ENCODE measurements at places on chromosomes 4 and X.

DNA sequence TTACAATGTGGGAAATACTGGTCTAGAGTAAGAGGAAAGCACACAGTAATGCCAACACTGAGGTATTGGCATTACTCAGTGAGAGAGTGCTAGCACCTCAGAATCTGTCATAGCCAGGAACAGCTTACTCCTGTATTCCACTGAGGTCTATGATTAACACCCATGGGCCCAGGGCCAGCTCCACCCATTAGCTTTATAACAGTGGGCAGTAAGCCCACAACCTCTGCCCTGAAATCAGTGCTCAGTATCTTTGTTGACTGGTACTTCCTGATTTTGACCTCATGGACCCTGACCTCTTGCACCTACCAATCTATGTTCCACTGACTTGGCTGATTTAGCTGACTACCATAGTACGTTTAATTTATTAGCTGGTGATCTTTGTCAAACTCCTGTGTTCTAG lies 56.1 kb downstream of the LANCL3 start:
- DNase-seq: no peak

DNA sequence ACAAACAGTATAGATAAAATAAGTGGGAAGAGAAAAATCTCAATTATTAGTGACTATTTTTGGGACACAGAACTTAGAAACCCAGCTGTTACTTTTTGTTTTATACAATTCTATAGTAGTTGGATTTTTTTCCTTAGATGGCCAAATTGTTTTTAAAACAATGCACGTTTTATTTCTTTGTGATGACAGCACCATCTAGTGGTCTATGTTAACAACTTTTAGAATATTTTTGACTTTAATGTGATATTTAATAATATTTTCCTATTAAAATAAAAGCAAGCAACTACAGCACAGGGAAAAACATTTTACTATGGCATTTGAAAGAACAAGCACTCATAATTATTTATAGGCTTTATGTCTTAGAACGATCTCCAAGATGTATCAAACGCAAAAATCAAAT lies 5.6 kb upstream of the SMIM31 start:
- no peak for DNase-seq

DNA sequence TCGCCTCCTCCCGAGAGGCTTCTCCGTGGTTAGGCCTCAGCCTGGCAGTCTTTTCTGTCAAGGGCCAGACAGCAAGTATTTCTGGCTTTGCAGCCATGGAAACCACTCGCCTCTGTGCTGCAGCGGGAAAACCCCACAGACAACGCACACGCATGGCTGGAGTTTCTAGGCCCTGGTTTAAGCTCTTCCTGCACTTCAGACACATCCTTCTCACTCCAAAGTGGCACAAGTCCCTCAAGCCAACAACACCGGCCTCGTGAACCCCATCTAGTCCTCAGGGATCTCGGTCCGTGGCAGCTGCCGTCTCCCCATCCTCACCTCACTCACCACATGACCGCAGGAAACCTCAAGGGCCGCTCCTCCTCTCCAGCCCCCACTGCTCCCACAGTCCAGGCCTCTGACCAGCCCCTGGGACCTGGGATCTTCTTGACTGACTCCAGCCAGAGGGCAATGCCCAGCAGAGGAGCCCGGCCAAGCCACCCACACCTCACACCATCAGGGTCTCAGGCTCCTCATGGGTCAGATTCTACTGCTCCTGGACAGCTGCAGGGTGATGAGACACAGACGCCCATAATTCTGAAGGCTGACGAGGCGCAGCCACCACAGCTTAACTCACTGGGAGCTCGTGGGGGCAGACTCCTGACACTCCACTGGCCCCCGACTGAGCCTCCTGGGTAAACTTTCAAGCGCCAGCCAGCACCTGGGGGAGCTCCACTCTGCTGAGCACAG lies 21.7 kb downstream of the LETM1 start:
- DNase-seq: no peak

- no peak for DNase-seq
These were observed 47.2 kb downstream of the PNMA5 start for GRCh38 chrX:152946681-152947080.

DNA sequence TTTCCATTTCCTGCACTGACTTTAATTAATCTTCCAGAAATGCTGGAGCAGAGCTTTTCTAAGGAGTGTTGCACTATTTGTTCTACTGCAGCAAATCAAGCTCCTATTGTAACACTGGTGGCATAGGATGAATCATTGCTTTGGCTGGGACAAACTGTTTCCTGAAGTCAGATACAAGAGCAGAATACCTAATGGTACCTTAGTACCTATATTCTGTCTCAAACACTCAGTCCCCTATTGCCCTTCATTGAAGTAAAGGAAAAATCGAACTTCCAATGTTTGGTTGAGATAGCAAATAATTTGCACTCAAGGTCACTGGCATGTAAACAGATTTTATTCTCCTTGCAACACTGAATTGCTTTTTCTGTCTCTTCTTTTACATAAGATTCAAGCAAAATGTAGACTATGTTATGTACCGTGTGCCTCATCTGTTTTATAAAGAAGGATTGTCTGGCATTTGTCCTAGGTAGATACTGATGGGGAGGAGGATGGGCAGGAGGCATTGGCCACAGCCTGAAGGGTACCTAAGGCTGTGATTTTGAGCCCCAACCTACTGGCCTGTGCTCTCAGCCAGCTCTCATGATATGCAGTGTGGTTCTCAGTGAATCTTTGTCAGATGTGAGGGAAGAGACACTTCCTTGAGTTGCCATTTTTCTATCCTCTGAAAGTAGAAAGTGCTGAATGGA lies 141.6 kb downstream of the AASDH start:
- DNase-seq: no peak

DNA sequence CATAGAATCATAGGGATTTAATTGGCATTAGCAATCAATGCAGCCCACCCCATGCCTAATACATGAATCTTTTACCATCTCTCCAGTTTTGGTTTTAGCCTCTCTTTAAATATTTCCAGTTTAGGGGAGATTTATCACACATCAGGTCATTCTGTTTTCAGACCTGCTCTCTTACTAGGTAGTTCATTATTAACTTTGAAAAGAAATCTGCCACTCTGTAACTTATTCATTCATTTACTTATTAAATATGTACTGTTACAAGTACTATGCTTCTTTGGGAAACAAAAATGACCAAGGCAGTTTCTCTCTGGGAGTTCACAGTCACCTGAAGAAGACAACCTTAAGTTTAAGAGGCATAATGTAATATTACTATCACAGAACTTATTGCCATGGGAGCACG lies 62.1 kb downstream of the USO1 start:
- DNase-seq: no peak

- DNase-seq: no peak
These were observed 341.6 kb downstream of the FSTL5 start for GRCh38 chr4:161822174-161822573.

- no peak for DNase-seq
These were observed 8.5 kb downstream of the CD40LG start for GRCh38 chrX:136656361-136656964.

DNA sequence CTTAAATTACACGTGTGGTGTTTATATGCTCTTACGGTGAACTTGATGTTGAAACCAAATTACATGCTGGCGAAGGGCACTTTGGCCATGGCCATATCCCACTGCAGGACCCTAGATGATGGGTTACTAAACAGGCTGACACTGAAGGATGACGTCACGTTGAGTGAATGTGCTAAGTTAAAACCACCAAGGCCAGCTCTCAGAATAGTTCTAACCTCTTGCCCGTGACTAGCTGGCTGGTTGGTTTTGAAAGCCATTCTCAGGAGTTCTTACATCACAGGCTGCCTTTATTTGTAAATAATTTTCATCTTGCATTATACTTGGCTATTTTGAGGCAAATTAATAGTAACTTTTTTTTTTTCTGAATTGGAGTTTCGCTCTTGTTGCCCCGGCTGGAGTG lies 41.3 kb upstream of the PHEX start:
- no peak for DNase-seq

Data from CD4-positive, CD25-positive, alpha-beta regulatory T cell (primary cell).